ENCODE measurements at places on chromosomes 6 and 20. TPM values are rescaled to one million over a fixed set of nuclear protein-coding genes. Genes with fewer than 3 reads are reported as not detected.

GRCh38 chr6:33211136-33211535 is 2.8 kb downstream of the RING1 start:
- no peak for DNase-seq

DNA sequence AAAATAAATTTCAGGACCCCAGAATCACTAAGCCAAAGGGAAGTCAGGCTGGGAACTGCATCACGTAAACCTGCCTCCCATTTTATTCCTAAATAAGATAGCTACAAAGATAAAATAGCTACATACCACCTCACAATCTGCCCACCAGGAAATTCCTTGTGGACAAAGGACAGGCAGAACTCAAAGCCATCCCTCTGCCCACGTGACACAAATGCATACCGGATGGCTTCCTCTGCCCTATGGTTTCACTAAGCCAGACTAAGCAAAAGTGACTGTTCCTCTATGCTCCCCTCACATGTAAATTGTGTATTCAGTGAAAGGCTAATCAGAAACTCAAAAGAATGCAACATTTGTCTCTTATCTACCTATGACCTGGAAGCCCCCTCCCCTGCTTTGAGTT is 15.0 kb downstream of the MBOAT1 start:
- DNase-seq, result no peak

DNA sequence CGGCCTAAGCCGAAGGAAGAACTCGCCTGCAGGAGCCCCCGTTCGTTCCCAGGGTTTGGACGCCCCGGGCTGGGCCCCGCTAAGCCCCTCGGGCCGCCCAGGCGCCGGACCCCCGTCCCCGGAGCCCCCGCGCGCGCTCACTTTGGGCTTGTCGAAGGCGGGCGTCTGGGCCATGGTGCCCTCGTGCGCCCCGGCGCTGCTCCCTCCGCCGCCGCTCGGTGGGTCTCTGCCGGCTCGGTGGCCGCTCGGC is 140 bp downstream of the ADA start:
- DNase-seq, result no peak

DNA sequence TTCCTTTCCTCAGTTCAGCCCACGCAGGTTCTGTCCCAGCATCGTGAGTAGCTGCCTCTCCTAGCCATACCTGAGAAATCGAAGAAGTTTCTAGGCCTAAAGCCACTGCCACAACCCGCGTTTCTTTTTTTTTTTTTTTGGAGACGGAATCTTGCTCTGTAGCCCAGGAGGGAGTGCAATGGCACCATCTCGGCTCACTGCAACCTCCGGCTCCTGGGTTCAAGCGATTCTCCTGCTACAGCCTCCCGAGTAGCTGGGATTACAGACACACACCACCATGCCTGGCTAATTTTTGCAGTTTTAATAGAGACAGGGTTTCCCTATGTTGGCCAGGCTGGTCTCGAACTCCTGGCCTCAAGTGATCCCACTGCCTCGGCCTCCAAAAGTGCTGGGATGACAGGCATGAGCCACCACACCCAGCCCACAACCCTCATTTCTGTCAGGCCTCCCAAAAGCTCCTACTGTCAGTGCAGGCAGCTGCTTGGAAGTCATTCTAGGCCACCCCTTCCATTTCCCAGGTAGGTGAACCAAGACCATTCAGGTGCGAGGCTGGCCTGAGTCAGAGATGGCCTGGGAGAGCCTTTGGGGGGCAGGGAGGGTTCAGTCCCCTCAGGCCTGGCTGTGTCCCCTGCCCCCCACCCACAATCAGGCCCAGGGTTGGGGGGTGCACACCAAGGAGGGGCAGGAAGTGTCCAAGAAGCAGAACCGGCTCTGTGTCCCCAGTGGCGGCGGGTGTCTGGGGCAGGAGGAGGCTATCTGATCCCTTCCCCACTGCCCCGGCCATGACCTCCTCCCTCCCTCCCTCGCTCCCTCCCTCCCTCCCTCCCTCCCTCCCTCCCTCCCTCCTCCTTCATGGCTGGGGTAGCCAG is 47.2 kb downstream of the NOL4L start:
- no peak for DNase-seq

Gene FAM83C
- not detected for polyA plus RNA-seq

Gene MUCL3
- polyA plus RNA-seq, result not detected

Gene C6orf52
- polyA plus RNA-seq, result 1.1 TPM

Gene CDH22
- 0.16 TPM for polyA plus RNA-seq

Gene SYCP2
- 3.5 TPM for polyA plus RNA-seq

Gene MLIP
- 23.5 TPM for polyA plus RNA-seq

DNA sequence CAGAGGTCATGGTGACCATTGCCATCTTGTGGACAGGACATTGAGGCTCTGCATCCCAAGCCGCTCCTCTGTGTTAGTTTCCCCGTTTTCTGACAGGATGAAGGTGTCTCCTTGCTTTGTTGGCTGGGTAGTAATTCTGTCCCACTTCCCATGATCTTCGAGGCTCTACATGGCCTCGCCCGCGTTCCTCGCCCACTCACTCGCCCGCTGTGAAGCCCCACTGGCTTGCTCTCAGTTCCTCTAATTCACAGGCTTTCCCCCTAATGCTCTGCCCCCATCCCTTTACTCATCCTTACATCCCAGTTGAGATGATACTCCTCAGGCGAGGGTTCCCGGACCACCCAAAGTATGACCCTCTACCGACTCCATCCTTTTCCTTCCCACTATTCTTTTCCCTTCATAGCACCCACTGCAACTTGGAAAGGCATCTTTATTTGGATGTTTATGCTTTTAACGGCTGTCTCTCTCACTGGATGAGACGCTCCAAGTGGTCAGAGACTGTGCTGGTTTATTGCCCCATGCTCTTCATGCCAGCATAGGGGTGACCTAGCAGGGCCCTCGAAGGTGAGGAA is 511 bp upstream of the SLC35B2 start:
- no peak for DNase-seq

- no peak for DNase-seq
Observed at GRCh38 chr6:150139533-150139932, 3.3 kb upstream of the PPP1R14C start.

DNA sequence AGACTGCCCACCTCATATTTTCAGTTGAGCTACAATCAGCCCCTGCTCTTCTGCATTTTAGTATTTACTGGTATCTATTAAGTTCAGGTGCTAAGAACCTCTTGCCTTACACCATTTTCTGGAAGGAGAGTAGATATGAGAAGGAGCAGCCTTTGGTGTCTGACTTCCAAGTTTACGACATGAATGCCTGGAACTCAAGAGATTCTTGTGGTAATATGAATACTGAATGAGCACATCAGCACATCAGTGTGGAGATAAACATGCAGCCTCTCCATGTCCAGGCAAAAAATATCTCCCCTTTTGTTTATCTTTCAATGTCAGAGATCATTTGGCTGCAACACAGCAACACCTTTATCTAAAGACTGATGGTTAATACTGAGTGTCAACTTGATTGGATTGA is 65.8 kb upstream of the THEMIS start:
- no peak for DNase-seq

Data from muscle of leg (tissue), 16 donors.